ENCODE measurements at places on chromosomes 13 and 19.

GRCh38 chr13:74696148-74696922 is 562.1 kb upstream of the KLF12 start:
- no peak for DNase-seq

DNA sequence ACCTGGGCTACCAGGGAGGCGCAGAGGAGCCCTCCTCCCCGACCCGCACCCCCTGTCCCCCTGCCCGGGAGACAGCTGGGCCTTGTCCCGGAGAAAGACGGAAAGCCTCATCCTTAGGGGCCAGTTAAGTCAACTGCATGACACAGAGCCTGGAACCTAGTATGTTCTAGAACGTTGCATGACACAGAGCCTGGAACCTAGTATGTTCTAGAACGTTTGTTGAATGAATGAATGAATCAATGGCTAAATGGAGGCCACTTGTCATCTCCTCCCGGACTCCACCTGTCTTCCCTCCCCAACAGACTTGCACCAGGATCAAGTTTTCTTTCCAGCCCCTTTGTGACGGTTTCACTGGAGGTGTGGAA is 706 bp downstream of the SERP2 start:
- DNase-seq: no peak

DNA sequence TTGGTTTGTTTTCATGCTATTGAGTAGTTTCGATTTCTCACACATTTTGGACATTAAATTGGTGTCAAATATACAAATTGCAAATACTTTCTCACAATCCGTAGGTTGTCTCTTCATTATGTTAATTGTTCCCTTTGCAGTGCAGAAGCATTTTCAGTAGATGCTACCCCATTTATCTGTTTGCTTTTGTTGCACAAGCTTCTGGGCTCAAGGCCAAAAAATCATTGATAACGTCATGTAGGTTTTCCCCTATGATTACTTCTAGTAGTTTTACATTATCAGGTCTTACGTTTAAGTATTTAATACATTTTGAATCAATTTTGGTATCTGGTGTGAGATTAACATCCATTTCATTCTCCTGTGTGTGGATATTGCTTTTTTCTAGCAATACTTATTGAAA is 14.0 kb upstream of the ZNF347 start:
- no peak for DNase-seq

DNA sequence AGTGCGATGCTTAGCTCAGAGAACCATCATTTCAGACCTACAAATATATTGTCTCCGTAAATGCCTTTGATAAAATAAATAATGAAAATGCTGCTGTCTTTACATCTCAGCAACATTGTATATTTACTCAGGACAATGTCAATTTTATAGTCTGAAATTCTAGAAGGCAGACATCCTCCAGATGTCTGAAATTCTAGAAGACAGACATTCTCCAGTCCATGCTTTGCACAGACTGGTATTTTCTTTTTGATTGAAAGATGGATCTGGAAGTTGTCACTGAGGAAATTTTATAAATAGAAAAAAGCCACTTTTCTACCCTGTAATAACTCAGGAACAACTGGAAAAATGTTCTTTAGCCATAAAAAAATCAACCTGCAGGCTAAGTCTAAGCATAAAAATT is 2293.3 kb downstream of the PCDH9 start:
- no peak for DNase-seq
